ENCODE measurements at places on chromosomes 2 and 18. TPM values are rescaled to one million over a fixed set of nuclear protein-coding genes. Genes with fewer than 3 reads are reported as not detected.

GRCh38 chr18:38923126-38923525 lies 1357.5 kb upstream of the CELF4 start:
- H3K27me3 ChIP-seq = no peaks in the 10 kb centered on the region
- no peak overlapping the region for H3K27ac ChIP-seq
- H3K36me3 ChIP-seq = no peaks in the 10 kb centered on the region
- DNase-seq = no peak
- H3K4me1 ChIP-seq = no peaks in the 10 kb centered on the region

GRCh38 chr2:150095361-150096095 lies 391.9 kb downstream of the RND3 start:
- no peak overlapping the region for H3K27ac ChIP-seq
- no peaks in the 10 kb centered on the region for H3K27me3 ChIP-seq
- H3K36me3 ChIP-seq = no peaks in the 10 kb centered on the region
- no peaks in the 10 kb centered on the region for H3K4me1 ChIP-seq

DNA sequence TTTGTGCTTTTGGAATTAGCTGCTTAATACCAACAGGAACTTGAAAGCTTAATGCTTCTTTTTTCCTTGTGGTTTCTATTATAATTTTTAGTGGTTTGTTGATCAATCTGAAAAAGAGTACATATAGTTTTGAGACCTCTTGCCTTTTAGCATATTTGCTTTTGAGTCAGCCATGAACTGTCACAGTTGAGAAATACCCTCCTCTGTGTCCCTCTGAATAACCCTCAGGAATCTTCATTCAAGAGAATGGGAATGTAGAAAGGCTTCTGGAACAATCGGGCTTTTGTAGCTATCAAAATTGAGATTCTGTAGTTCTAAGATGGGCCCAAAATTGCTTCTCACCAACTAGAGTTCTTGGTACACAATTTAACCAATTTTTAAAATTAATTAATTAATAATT lies 451.1 kb upstream of the TRIB2 start:
- no peak overlapping the region for H3K27ac ChIP-seq
- no peaks in the 10 kb centered on the region for H3K36me3 ChIP-seq
- no peaks in the 10 kb centered on the region for H3K27me3 ChIP-seq
- no peak overlapping the region for H3K4me3 ChIP-seq
- DNase-seq = no peak

DNA sequence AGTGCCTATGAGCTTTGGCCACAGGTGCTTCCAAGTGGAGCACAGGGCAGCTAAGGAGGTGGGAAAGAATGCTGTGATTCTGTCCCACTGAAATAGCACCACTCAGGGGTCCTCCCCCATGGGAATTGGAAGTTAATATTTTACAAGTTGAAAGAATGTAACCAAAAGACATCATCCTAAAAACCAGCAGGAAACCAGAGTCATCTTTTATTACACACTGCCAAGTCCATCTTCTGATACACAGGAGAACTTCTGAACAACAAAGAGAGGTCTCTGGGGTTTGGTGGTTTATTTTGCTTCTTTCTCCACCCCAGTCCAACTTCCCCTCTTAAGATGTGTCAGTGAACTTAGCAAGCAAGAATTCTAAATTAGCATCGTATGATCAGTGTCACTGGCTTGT lies 47.7 kb downstream of the COLEC12 start:
- no peak overlapping the region for H3K4me3 ChIP-seq
- no peaks in the 10 kb centered on the region for H3K4me1 ChIP-seq
- H3K27me3 ChIP-seq = no peaks in the 10 kb centered on the region
- H3K36me3 ChIP-seq = no peaks in the 10 kb centered on the region

GRCh38 chr2:118584062-118584749 lies 263.2 kb downstream of the EN1 start:
- no peak overlapping the region for H3K27ac ChIP-seq
- no peak overlapping the region for H3K4me3 ChIP-seq
- H3K4me1 ChIP-seq = no peaks in the 10 kb centered on the region
- H3K36me3 ChIP-seq = no peaks in the 10 kb centered on the region
- H3K27me3 ChIP-seq = no peaks in the 10 kb centered on the region

- H3K27ac ChIP-seq = no peak overlapping the region
- no peak overlapping the region for H3K4me3 ChIP-seq
- peaks cover 3% of the 10 kb centered on the region for H3K27me3 ChIP-seq
These were observed 38.2 kb upstream of the CYP1B1 start for GRCh38 chr2:38113981-38114708.

- no peaks in the 10 kb centered on the region for H3K27me3 ChIP-seq
- DNase-seq = peak; percentile 60
- H3K4me1 ChIP-seq = peaks cover 50% of the 10 kb centered on the region
- H3K27ac ChIP-seq = peak overlapping the region; percentile 0
- peaks cover 24% of the 10 kb centered on the region for H3K36me3 ChIP-seq
These were observed 40.1 kb downstream of the ODC1 start for GRCh38 chr2:10407841-10408648.

DNA sequence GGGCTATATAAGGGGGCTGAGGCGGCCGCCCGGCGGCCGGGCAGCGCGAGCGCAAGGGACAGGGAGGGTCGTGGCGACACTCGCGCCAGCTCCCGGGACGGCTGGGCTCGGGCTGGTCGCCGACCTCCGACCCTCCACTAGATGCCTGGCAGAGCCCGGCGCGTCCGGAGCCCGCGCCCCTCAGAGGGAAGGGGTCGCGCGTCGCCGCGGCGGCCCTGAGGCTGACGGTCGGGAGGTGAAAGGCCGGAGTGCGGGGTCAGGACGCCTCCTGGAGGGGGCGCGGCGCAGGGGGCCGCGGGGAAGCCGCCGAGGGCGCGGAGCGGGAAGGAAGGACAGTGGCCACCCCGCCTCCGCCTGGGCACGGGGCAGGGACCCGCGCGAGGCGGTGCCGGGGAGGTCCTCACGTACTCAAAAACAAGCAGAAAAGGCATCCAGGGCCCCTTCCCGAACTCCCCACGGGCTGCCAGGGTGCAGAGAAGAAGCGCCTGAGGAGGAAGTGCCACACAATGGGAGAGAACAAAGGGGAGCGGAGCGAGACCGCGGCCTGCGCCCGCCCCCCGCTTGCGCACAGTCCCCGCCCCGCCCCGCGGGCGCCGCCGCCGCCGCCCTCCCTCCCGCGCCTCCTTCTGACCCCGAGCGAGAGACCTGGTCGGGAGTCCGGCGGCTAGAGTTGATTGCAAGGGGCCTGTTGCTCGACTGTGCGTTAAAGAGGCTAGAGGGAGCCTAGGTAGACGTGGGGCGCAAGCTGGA lies 776 bp upstream of the KLF7 start:
- DNase-seq = peak; percentile 90
- peaks cover 37% of the 10 kb centered on the region for H3K4me1 ChIP-seq
- peak overlapping the region; percentile 95 for H3K27ac ChIP-seq
- no peaks in the 10 kb centered on the region for H3K36me3 ChIP-seq
- peak overlapping the region; percentile 84 for H3K4me3 ChIP-seq

GRCh38 chr2:106122157-106122556 lies 71.9 kb downstream of the UXS1 start:
- H3K27me3 ChIP-seq = no peaks in the 10 kb centered on the region
- DNase-seq = no peak
- H3K4me3 ChIP-seq = no peak overlapping the region

GRCh38 chr2:96804986-96805385 lies 11.1 kb upstream of the CNNM3 start:
- H3K27ac ChIP-seq = no peak overlapping the region
- H3K4me3 ChIP-seq = no peak overlapping the region
- H3K27me3 ChIP-seq = no peaks in the 10 kb centered on the region
- peaks cover 49% of the 10 kb centered on the region for H3K4me1 ChIP-seq

- no peaks in the 10 kb centered on the region for H3K36me3 ChIP-seq
- no peak overlapping the region for H3K4me3 ChIP-seq
- H3K27ac ChIP-seq = no peak overlapping the region
- H3K4me1 ChIP-seq = no peaks in the 10 kb centered on the region
These were observed 16.1 kb upstream of the MAL start for GRCh38 chr2:95009412-95009811.

GPR17 gene
- total RNA-seq = not detected

FASTKD2 gene
- total RNA-seq = 24.5 TPM

CCDC102B gene
- 3.9 TPM for total RNA-seq

TTLL4 gene
- total RNA-seq = 30.6 TPM

PLEK gene
- total RNA-seq = 39.9 TPM

RTTN gene
- total RNA-seq = 37.7 TPM

All from B cell (primary cell).